ENCODE measurements at places on chromosomes 1 and 21.

GRCh38 chr1:195981448-195982139 is 626.6 kb downstream of the KCNT2 start:
- DNase-seq: no peak

- no peak for DNase-seq
These were observed 338.7 kb downstream of the SIPA1L2 start for GRCh38 chr1:232291261-232291660.

- no peak for DNase-seq
These were observed 23.1 kb downstream of the RNF187 start for GRCh38 chr1:228510101-228510802.

DNA sequence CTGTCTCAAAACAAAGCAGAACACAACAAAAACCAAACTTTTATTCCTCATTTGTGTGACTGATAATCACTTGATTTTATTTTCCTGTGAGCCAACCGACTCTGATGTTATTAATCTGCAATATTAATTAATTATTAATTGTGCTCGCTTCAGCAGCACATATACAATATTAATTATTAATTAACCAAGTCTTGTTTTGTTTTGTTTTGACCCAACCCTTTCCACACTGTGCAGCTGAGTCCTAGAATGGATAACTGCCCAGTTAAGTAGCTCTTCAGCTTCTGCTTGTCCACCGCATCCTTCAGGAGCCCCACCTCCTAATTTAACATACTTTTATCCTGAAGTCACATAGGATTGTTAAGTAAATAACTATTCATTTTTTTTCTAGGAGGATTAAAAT is 47.4 kb upstream of the EXO1 start:
- no peak for DNase-seq

GRCh38 chr1:167927046-167927754 is 9.3 kb upstream of the DCAF6 start:
- no peak for DNase-seq

Data from SK-MEL-5 (cell line).